Activated T-cell treated with anti-CD3 and anti-CD28 coated beads for 1 hour (primary cell): ENCODE measurements at places on chromosomes 7 and 10.
A peak's percentile ranks its signal among the peaks of the same experiment; 100 is the strongest.

DNA sequence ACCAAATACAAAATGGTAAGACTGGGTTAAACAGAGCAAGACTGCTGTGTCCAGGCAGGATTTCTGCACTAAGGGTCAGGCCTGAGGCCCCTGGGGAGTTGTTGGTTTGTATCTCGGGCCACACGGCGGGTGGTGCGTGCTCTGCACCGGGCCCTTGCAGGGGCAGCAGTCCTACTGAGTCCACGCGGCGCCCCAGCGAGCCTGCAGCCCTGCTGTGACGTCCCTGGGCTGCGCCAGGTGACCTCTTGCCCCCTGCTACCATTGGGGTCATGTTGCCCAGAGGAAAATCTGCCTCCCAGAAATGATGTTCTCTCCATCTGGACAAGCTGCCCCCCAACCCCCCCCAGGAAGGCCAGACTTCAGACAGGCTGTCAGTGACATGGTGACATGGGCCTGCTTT, 281.5 kb downstream of the CELF2 start:
- DNase-seq = no peak

DNA sequence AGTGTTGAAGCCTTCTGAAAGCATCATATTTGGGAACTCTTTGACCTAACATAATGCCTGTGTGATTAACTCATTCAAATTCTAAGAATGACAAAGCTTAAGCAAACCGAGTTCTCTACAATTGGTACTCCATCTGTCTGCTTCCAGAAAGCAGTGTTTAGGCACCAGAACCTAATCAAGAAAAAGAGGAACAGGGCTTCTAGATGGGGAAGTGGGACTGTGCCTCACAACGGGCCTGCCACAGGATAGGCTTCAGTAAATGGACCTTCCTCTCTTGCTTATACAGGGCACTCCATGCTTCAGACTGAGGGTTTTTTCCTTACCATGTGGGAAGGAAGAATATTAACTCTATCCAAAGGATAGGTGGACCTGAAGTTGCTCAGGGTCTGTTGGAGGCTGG, 808.1 kb downstream of the XPNPEP1 start:
- DNase-seq = no peak

GRCh38 chr7:43274752-43275151, 162.3 kb downstream of the HECW1 start:
- no peak for DNase-seq

DNA sequence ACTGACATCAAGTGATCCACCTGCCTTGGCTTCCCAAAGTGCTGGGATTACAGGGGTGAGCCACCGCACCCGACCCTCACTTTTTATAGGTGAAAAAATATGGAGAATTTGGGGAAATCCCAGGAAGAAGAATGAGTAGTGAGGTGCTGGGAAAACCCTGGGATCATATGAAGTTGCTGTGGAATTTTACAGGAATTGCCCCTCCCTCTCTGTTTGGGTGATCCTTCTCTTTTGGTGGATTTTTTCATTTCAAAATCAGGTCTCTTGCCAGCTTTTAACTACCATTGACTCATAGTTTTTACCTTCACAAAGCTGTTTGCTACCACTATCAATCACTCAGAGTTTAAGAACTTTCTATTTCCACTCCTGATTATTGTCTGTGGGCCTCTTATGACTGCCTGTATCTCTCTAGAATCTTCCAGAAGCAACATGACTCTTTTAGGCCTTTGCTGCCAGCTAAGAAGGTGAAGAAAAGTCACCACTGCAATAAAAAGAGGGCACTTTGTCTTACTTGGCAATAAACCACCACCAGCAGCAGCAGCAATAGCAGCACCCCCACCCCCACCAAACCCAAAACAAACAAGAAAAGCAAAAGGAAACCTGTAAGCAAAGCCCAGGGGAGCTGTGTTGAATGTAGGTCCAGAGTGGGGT, 4.0 kb upstream of the GIMAP8 start:
- DNase-seq = no peak

DNA sequence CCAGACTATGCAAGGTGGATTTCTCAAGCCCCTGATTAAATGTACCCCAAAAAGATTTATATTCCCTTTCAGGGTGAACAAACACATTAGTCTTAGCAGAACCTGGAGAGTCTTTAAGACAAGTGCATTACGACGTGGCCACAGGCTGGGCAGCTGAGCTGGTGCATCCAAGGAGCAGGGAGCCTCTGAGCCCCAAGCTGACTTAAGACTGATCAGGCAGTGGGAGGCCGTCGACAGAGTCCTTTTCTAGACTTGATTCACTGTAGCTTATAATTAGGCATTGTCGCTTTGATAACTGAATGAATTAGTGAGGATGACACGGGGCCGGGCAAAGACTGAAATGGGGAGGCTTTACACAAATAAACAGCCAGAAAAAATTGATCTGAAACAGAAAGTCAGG, 353.2 kb downstream of the GPAM start:
- DNase-seq = no peak

DNA sequence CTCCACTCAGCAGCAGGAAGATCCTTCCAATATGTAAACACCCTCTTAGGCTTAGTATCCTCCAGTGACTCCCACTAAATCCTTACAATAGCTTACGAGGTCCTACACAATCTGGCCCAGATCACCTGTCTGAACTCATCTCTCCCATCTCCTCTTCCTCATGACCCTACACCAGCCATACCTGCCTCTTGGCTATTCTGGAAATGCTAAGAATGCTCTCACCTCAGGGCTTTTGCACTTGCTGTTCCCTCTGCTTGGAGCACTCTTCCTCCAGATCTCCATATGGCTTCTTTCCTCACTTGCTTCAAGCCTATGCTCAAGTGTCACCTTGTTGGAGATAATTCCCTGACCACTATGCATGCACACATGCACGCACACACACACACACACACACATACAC, 50.8 kb upstream of the FRMD4A start:
- DNase-seq = no peak

DNA sequence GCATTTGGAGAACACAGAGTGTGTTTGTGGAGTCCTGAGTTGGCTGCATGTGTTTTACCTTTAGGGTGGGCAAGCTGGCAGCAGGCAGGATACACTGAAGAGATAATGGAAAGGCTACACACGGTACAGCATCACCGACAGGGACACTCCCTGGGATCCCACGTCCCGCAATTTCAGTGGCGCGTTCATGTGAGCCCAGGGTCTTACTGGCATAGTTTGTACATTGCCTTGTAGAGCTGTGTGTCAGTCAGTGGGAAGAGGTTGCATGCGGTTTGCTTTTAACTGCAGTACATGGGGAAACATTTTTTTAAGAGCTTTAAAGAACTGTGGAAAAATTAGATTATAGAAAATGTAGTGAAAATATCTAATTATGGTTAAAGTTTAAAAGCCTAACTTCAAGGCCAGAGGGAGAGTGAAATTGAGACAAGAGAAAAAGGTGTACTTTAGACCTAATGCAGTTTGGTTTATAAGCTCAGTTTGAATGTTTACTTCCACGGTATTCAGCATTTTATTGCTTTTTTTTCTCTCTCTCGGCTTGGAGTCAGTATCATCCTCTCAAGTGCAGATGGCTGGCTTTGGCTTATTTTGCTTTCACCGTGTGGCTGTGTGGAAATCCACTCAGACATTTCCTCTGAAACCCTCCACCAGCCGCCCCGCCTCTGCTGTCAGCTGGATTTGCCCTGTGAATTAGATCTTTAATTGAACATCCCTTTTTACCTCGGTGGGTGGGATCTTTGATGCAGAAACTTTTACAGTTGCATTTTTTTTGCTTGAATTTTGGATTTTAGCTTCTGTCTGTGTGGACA, 364.2 kb upstream of the COBL start:
- DNase-seq = no peak

DNA sequence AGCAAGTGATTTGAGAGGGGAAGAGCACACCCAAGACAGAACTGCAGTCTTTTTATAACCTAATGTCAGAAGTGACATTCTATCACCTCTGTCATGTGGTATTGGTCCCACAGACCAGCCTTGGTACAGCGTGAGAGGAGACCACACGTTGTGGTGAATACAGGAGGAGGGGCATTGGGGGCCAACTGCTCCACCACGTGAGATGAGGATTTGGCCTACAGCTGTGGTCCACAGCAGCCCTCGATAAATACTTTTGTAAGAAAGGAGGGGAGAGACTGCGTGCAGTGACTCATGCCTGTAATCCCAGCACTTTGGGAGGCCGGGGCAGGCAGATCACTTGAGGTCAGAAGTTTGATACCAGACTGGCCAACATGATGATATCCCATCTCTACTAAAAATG, 243.1 kb downstream of the FGFR2 start:
- no peak for DNase-seq

GRCh38 chr7:49631071-49631815, 142.2 kb upstream of the VWC2 start:
- DNase-seq = no peak

- no peak for DNase-seq
Measured at GRCh38 chr7:139583826-139584553, 60.5 kb downstream of the CLEC2L start.

DNA sequence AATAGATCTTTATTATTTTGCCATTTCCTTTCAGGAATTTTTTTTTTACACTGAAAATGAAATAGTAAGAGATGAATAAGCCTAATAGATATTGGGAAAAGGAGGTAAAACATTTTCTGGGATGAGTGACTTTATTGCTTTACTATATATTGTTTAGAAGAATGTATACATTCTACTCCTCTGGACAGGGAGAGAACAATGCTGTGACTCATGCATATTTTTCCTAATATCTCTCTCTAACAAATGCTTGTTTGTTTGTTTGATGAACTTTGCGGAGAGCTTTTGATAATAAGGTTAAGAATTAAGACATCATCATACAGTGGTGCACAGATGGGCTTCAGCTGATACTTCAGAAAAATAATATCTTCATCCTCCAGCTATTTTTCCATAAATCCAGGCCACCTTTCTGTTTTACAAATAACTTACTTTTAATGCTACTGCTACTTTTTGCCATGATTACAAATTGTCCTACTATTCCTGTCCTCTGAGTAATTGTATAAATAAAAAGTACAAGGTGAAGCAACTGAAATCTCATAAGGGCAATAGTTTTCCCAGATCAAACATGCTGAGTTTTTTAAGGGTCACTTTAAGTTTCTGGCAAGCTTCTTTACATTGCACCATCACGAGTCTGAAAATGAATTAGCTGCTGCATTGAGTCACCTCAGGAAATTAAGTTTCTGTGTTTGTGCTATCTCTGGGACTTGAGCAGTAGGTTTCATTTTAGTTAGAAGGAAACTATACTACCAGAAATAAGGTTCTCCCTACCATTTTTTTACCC, 207.3 kb upstream of the POT1 start:
- DNase-seq = no peak

DNA sequence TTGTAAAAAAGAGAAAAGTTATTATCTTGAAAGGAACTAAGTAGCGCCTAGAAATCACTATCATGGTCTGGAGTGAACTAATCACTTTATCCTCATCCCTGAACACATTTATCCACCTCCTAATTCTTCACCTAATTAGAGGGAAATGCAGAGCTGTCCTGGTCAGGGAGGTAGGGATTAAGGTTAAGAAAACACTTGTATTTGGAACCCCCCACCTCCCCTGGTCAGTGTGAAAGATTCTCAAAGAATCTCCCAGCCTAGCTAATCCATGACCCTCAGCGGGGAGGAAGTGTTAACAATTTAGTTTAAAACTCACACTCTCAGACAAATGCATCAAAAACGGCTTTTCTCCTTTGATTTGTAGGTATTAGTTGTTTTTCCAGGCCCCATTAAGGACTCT, 83.8 kb downstream of the FAM204A start:
- DNase-seq = no peak

GRCh38 chr10:35126062-35126529, 550 bp upstream of the CREM start:
- no peak for DNase-seq

- DNase-seq = no peak
Measured at GRCh38 chr10:127534496-127534895, 14.6 kb upstream of the NPS start.

DNA sequence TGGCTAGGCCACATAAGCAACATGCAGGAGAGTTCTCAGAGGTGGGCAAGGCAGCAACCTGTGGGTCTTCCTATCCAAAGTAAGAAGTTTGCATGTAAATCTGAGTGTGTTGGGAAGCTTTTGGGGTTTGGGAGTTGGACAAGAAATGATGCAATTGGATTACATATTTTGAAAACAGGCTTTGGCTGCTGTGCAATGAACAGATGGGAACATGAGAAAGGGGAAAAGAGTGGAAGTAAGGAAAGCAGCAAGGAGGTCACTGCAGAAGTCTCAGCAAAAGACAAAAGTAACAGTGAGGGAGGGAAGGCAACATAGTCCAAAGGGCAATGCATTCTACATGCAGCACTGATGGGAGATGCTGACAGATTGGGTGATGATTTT, 61.1 kb upstream of the C10orf90 start:
- no peak for DNase-seq

GRCh38 chr10:3754727-3755439, 30.1 kb downstream of the KLF6 start:
- DNase-seq = no peak

- no peak for DNase-seq
Measured at GRCh38 chr10:9301148-9301547, 1246.7 kb downstream of the GATA3 start.

DNA sequence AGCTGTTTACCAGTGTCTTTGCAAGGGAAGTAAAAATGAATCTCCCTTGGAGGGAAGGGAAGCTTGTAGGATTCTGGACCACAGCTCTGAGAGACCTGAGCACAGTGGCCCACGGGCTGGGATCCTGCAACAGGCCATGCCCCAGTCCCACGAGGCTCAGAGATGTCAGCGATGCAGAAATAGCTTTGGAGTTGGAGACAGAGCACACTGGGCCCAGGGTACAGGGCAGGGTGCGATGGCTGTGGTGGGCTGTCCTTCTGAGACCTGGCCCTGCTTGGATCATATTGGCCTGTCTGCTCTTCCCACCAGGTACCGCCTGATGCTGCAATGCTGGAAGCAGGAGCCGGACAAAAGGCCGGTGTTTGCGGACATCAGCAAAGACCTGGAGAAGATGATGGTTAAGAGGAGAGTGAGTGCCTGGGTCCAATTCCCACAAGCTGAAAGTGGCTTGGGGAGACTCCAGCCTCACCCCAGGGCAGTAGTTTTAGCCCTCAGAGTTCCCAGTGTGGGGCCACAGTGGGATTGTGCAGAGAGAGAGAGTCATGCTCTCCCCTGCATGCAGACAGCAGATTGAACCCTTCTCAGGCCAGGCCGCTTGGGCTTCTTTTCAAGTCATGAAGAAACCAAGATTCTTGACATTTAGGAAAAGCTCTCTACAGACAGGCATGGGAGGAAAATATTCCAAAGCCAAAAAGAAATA, 13.5 kb upstream of the CSGALNACT2 start:
- no peak for DNase-seq

DNA sequence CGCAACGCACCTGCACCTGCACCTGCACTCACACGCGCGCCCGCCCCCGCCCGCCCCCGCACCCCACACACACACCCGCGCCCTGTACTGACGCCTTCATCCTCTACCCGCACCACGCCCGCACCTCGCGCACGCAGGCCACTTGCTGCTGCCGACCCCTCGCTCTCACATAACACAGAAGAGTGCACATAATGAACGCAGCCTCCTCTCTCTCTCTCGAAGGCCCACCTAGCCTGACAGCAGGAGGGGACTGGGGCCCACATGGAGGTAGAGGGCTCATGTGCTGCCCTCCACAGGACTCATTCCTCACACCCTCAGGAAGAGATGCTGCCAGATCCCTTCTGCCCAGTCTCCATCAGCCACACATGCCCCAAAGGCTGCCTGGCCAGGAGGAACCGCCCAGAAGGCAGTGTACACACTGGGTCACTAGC, 432 bp upstream of the CAMK2B start:
- no peak for DNase-seq

- peak; percentile 43 for DNase-seq
Measured at GRCh38 chr10:35195361-35196306, 69.0 kb downstream of the CREM start.

GRCh38 chr10:130930821-130931220, 380.7 kb downstream of the TCERG1L start:
- DNase-seq = no peak
